Activated naive CD8-positive, alpha-beta T cell treated with anti-CD3 and anti-CD28 coated beads for 36 hours (primary cell): ENCODE measurements at places on chromosomes 5 and 9. TPM values are rescaled to one million over a fixed set of nuclear protein-coding genes. Genes with fewer than 3 reads are reported as not detected.

- no peak for DNase-seq
Observed at GRCh38 chr5:135986891-135987401, 32.2 kb upstream of the LECT2 start.

DNA sequence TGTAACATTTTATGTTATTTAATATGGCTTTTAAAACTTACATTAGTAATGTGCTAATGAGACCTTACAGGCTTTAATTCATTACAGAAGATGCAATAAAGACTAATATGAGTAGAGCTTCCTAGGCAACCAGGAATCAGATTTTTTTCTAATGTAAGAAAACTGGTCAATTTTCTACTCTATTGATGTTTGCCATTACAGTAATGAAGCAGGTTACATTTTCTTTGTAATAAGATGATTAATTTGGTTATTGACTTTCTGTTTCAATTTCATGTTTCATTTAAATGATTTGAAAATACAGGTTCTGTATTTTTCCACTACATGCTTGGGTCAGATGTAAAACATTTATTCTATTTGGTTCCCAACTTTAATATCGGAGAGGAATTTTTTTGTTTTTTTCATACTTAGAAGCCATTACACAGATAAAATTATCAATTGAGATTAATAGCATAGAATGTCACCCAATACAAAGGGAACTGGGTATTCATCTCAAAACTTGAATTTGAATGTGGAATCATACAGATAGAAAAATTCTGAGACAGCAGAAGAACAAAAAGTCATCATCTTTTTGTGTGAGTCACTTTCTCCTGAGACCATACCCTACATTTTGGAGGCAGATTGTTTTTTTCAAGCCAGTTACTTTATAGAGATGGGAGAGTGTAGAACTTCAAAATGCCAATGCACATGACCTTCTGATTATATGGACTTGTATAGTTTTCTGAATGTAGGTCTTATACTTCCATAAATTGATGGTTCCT is 133.6 kb upstream of the HMHB1 start:
- no peak for DNase-seq

DNA sequence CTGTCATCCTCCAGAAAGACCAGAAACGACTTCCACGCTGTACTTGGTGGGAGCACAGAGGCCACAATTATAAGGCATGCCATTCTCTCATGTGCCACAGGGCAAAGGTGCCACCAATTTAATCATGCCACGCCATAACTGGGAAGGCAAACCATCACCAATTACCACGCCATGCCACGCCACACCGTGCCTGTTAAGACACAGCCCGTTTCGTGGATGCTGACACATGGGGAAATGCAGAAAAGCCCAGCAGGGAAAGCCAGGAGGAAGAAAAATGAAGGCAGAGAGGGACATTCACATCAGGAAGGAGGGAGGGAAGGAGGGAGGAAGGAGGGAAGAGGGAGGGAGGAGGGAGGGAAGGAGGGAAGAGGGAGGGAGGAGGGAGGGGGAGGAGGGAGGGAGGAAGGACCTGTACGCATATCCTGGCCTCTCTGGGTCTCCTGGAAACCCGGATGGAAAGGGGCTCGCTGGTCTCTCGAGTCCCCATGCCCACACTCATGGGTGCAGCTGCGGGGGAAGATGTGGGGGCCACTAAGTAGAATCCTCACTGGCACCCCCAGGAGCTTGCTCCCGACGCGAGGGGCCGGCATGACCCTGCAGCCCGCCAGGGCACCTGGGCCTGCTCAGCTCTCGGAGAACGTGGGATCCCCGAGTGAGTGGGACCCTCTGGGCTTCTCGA is 61.7 kb upstream of the UBAC1 start:
- DNase-seq: no peak

GRCh38 chr9:16661816-16662215 is 208.7 kb downstream of the BNC2 start:
- no peak for DNase-seq

GRCh38 chr9:37474438-37474837 is 9.2 kb upstream of the ZBTB5 start:
- no peak for DNase-seq

DNA sequence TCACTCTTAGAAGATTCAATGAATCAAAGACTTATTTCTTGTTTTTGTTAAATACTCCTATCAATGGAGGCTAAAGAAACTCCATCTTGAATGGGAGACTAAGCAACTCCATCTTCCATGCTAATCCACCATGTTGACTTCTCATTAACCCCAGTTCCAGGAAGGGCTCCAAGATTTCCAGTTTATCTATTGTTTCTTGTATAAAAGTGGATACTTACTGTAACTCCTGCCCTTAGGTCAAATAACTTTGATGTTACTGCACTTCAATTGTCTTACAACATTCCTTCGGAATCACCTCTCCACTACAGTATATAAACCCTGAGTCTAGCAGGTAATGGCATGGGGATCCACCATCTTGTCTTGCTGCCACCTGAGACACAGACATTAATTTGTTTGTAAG is 63.0 kb downstream of the PUM3 start:
- DNase-seq: no peak

- peak; percentile 25 for DNase-seq
Observed at GRCh38 chr9:68685770-68686169, 19.3 kb upstream of the PIP5K1B start.

GRCh38 chr5:38739011-38739704 is 106.7 kb upstream of the OSMR start:
- no peak for DNase-seq

CSF2 gene
- total RNA-seq: 103 TPM

CTXN3 gene
- total RNA-seq: not detected

SNAPC4 gene
- total RNA-seq: 28.0 TPM

SPINK9 gene
- total RNA-seq: not detected

SLC4A9 gene
- total RNA-seq: not detected

GNPDA1 gene
- total RNA-seq: 148 TPM

EIF4E1B gene
- total RNA-seq: not detected

SPINK13 gene
- total RNA-seq: not detected

GCNT4 gene
- total RNA-seq: 1.7 TPM

IFNA13 gene
- not detected for total RNA-seq
